ENCODE measurements at places on chromosomes 13 and 19.

DNA sequence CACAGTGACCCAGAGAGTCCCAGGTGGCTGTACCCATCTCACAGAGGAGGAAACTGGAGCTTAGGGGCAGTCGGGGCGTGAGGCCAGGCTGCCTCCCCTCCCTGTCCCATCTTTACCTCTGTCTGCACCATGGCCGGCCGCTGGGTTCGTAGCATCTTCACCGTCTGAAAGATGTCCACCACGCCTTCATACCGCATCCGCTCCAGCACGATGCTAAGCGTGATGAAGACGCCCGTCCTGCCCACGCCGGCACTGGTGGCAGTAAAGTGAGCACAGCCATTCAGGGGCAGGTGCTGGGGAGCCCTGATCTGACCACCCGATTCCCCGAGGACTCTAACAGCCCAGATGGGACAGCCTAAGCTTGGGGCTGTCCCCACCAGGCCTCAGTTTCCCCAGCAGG lies 132.8 kb downstream of the PTPRS start:
- no peaks in the 10 kb centered on the region for H3K27me3 ChIP-seq
- H3K36me3 ChIP-seq, result peaks cover 5% of the 10 kb centered on the region
- no peaks in the 10 kb centered on the region for H3K4me1 ChIP-seq
- no peak overlapping the region for H3K4me3 ChIP-seq

DNA sequence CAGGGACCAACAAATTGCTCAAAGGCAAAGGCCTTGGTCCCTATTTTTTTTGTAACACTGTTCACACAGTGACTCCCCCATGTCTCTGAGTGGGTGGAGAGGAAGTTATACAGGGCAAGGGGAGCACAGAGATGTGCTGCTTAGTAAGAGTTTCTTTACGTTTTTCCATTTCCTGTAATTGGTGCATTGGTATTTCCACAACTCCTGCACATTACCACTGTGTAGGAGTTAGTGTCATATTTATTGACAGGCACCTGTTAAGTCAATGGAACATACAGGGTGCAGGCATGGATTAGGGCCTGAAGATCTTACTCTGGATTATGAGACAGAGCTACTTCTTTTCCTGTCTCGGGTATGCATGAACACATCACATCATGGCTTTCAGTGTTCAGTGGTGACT lies 45.2 kb downstream of the SOX21 start:
- peaks cover 5% of the 10 kb centered on the region for H3K4me1 ChIP-seq
- no peak overlapping the region for H3K27ac ChIP-seq
- no peaks in the 10 kb centered on the region for H3K36me3 ChIP-seq
- no peak overlapping the region for H3K4me3 ChIP-seq

GRCh38 chr19:33819506-33819879 lies 22.8 kb downstream of the KCTD15 start:
- peak overlapping the region; percentile 48 for H3K27ac ChIP-seq
- H3K27me3 ChIP-seq, result peaks cover 9% of the 10 kb centered on the region
- peaks cover 16% of the 10 kb centered on the region for H3K4me1 ChIP-seq
- ATAC-seq, result no peak
- no peaks in the 10 kb centered on the region for H3K36me3 ChIP-seq
- H3K4me3 ChIP-seq, result peak overlapping the region; percentile 50

GRCh38 chr13:43994999-43995859 lies 115.5 kb downstream of the LACC1 start:
- no peak overlapping the region for H3K27ac ChIP-seq
- H3K4me1 ChIP-seq, result no peaks in the 10 kb centered on the region
- ATAC-seq, result no peak
- H3K36me3 ChIP-seq, result no peaks in the 10 kb centered on the region
- no peak overlapping the region for H3K4me3 ChIP-seq

GRCh38 chr13:60155978-60156377 lies 7.8 kb downstream of the DIAPH3 start:
- H3K4me1 ChIP-seq, result no peaks in the 10 kb centered on the region
- no peak for ATAC-seq
- H3K27ac ChIP-seq, result no peak overlapping the region
- H3K27me3 ChIP-seq, result peaks cover 5% of the 10 kb centered on the region
- no peak overlapping the region for H3K4me3 ChIP-seq
- peaks cover 6% of the 10 kb centered on the region for H3K36me3 ChIP-seq

DNA sequence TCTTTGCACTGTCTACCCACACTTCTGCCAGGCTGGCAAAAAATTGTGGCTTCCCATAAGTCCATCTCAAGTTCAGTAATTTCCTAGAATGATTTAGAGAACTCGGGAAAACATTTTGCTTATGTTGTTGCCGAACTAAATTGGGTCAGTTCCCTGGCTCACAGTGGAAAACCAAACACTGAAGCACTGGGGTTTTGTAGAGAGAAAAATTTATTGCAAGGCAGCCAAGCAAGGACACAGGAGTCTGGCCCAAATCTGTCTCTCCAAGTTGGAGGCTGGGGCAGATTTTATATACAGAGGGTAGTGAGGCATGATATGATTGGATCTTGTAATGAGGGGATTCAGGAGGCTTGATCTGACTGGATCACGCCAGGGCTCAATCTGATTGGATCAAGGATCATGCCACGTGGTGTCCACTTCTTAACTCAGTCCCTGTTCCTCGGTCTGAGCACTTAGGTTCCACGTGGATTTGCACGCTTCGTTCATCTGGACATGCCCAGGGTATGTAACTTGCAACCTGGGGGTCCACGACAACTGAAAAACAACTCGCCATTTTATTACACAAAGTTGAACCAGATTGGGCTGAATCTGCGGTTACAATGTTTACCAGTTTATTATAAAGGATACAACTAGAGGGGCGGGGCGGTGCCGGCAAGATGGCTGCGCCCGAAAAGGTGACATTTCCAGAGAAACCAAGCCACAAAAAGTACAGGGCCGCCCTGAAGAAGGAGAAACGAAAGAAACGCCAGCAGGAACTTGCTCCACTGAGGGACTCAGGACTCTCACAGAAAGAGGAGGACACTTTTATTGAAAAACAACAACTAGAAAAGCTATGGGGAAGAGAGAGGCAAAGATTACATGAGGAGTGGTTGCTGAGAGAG lies 7.3 kb downstream of the CD209 start:
- ATAC-seq, result no peak
- H3K4me1 ChIP-seq, result peaks cover 62% of the 10 kb centered on the region
- H3K27ac ChIP-seq, result peak overlapping the region; percentile 2
- H3K4me3 ChIP-seq, result no peak overlapping the region
- no peaks in the 10 kb centered on the region for H3K36me3 ChIP-seq

GRCh38 chr13:97329331-97329730 lies 104.6 kb upstream of the RAP2A start:
- peaks cover 6% of the 10 kb centered on the region for H3K4me1 ChIP-seq
- no peaks in the 10 kb centered on the region for H3K27me3 ChIP-seq
- no peak overlapping the region for H3K27ac ChIP-seq
- no peak overlapping the region for H3K4me3 ChIP-seq

GRCh38 chr19:31214086-31214485 lies 135.2 kb downstream of the TSHZ3 start:
- H3K4me3 ChIP-seq, result no peak overlapping the region
- H3K36me3 ChIP-seq, result no peaks in the 10 kb centered on the region
- H3K4me1 ChIP-seq, result no peaks in the 10 kb centered on the region
- H3K27me3 ChIP-seq, result peaks cover 24% of the 10 kb centered on the region
- no peak overlapping the region for H3K27ac ChIP-seq

DNA sequence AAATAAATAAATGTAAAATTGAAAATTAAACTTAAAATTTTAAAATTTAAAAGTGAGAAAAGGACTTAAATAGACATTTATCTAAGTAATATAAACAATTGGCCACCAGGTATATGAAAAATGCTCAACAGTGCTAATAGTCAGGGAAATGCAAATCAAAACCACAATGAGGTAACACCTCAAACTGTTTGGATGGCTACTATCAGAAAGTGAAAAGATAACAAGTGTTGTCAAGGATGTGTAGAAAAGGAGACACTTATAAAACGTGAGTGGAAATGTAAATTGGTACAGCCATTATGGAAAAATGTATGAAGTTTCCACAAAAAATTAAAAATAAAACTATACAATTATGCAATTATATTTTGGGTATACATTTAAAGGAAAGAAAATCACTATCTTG lies 752.2 kb downstream of the EFNB2 start:
- H3K4me1 ChIP-seq, result no peaks in the 10 kb centered on the region
- no peak overlapping the region for H3K27ac ChIP-seq
- H3K36me3 ChIP-seq, result no peaks in the 10 kb centered on the region
- no peak overlapping the region for H3K4me3 ChIP-seq

- H3K4me1 ChIP-seq, result no peaks in the 10 kb centered on the region
- H3K4me3 ChIP-seq, result no peak overlapping the region
- ATAC-seq, result no peak
- peaks cover 17% of the 10 kb centered on the region for H3K27me3 ChIP-seq
Observed at GRCh38 chr19:7879111-7879807, 5.1 kb upstream of the PRR36 start.

DNA sequence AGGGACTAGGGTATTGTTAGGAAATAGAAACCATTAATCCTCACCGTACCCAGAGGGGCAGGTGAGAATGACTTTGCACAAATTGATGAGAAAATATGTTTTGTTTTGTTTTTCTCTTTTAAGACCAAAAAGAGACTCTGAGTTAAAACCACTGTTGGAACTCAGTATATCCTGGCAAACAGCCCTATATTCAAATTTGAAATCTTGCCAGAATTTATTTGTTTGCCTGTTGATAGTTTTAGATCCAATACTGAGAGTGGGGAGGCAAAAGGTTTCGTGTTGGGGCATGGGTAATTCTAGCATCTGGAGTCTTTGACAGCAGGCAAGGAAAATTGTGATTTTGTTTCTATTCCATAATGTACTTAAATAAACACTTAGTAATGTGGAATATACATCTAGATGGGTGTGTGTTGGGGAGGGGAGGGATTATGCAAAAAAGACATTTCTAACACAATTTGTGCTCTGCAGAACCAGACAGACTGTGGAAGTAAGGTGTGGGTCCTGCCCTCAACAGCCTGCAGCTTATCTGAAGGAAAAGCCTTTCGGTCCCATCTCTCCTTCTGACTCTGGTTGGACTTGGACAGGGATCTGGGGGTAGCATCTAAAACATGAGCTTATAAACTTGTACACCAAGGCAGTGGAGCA lies 190.7 kb downstream of the OXGR1 start:
- no peaks in the 10 kb centered on the region for H3K27me3 ChIP-seq
- ATAC-seq, result no peak
- H3K4me1 ChIP-seq, result no peaks in the 10 kb centered on the region
- H3K27ac ChIP-seq, result no peak overlapping the region
- H3K36me3 ChIP-seq, result no peaks in the 10 kb centered on the region
- no peak overlapping the region for H3K4me3 ChIP-seq

Measured in stimulated activated memory B cell treated with anti-CD40 and anti-IgM and Interleukin-4, amounts not matched to agents 10 μg/mL and 1 μg/mL and 100 μg/mL, for 72 hours (primary cell).